ENCODE measurements at places on chromosomes 1 and 21.

DNA sequence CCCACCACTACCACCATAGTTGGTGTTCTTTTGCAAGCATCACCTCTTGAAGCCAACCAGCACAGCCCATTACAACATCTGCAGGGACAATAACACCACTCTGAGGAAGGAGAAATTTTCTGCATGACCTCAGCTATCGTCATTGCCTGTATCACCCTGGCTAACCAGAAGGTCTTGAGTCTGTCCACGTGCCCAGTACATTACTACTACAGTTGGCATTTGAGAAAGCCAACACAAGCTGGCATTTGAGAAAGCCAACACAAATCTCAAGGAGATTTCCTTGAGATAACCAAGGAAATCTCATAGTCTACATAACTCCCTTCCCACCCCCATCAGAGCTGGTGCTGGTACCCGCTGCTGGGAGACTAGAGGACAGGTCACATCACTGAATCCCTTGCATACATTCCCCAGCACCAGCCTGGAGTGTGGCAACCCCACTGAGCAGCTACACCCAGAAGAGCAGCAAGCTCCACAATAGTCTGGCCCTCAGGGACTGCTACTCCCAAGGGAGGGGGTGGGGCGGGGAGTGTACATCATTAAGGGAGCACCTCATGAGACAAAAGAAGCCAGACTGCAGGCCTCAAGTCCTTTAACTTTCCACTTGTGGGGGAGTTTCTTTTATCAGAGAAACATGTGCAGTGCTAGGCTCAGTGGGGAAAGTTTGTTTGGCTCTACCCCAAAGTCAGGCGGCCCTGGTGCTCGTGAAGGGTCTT is 46.0 kb upstream of the GUCA2A start:
- no peak for DNase-seq

DNA sequence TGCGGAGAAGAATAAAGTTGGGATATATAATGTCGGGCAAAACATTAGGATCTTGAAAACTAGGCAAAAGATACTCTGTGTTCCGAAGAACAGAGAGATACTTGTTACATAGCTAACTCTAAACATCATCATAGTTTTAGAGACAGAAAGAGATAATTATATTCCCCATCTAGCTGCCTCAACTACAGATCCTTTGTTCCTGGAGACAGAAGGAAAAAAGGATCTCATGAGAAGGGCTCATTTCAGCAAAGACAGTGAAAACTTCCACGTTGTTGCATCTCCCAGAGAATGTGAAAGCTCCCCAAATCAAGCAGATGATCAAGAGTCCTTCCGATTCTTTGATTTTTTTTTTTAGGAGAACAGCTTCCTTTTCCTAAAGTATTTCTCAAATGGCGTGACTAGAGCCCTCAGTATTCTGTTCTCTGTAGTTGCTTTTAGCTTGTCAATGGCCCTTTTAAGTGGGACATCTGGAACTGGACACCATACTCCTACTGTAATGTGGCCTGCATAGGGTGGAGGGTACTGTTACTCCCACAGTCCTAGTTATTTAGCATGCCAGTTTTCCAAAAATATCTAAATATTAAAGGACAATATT is 1048.2 kb downstream of the TTLL7 start:
- DNase-seq = peak; percentile 5

- DNase-seq = no peak
Measured at GRCh38 chr21:38810034-38810825, 4.5 kb downstream of the ETS2 start.

- no peak for DNase-seq
Measured at GRCh38 chr1:28905921-28906666, 8.3 kb upstream of the EPB41 start.

GRCh38 chr1:215568299-215568692 is 1.2 kb downstream of the KCTD3 start:
- peak; percentile 3 for DNase-seq

GRCh38 chr1:6235296-6235677 is 477 bp downstream of the ICMT start:
- DNase-seq = no peak

GRCh38 chr1:110515041-110515440 is 3.9 kb downstream of the KCNA10 start:
- no peak for DNase-seq

DNA sequence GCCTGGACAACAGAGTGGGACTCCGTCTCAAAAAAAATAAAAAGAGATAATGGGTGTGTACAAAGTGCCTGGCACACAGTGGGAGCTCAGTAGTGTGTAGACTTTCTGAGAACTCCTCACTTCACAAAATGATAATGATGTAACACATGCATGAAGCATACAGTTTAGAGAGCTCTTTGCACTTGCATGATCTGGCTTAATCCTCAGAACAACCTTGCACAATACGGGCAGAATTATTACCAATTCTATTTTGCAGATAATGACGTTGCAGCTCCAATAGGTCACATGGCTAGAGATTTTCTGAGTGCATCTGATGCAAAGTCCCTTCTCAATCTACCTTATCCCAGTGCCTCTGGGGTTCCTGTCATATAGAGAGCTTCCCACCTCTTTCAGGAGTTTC is 71.4 kb downstream of the CD247 start:
- DNase-seq = no peak

DNA sequence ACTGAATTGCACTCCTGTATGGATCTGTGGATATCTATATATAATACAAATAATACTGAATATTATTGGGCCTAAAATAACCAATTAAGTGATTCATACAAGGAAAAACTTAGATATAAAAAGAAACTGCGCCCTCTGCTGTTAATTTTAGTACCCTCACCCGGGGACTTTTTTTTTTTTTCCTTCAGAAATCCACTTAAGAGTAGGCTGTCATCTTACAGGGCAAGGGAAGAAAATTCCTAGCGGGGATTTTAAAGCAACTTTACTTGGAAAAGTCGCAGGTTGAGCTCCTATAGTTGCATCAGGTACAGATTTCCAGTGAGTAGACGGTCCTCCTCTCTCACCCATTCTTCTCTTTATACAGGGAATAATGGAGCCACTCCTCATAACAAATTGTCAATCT is 1.3 kb downstream of the NTNG1 start:
- no peak for DNase-seq

- DNase-seq = no peak
Measured at GRCh38 chr1:160222546-160222945, 17.4 kb downstream of the PEA15 start.

DNA sequence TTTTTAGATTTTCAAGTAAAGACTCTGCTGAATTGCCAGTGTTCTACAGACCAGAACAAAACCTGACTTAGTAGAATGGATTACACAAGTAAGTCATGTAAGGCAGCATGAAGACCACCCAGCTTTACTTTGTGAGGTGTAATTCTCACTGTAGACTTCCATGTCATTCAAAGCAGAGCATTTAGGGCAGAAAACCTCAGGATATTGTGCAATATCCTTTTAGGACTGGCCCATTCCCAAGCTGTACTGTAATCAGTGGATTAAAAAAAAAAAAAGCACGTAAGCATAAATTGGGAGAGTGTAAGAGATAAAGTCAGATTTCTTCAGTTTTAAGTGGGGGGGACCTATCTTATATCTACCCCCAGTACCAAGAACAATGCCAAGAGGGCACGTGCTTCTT is 380.5 kb upstream of the PRMT6 start:
- no peak for DNase-seq

DNA sequence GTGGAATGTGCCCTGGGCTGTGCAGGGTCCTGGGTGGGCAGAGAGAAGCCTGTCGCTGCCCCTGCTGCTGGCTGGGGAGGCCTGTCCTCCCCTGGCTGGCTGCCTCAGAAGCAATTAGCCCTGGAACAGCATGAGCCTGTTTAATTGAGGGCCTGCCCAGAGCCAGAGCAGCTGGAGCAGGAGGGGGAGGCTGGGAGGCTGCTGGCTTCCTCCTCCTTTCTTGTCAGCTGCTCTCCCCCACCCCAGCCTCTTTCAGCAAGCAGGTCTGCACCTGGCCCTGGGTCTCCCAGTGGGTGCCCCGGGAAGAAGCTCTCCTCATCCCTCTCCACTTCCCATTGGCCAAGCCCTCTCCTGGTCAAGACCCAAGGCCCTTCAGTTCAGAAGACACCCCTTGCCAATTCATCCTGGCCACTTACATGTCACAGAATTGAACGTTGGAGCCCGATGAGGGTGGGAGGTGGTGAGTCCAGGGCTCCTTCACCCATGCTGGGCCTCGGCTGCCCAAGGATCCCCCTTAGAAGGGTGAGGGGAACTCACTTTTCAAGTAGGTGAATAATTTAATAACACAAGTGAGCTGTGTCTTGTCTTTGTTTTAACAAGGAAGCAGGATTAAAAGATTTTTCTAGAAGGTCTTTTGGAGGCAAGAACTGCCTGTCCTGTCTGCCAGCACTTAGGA is 13.2 kb downstream of the AMPD2 start:
- DNase-seq = no peak

DNA sequence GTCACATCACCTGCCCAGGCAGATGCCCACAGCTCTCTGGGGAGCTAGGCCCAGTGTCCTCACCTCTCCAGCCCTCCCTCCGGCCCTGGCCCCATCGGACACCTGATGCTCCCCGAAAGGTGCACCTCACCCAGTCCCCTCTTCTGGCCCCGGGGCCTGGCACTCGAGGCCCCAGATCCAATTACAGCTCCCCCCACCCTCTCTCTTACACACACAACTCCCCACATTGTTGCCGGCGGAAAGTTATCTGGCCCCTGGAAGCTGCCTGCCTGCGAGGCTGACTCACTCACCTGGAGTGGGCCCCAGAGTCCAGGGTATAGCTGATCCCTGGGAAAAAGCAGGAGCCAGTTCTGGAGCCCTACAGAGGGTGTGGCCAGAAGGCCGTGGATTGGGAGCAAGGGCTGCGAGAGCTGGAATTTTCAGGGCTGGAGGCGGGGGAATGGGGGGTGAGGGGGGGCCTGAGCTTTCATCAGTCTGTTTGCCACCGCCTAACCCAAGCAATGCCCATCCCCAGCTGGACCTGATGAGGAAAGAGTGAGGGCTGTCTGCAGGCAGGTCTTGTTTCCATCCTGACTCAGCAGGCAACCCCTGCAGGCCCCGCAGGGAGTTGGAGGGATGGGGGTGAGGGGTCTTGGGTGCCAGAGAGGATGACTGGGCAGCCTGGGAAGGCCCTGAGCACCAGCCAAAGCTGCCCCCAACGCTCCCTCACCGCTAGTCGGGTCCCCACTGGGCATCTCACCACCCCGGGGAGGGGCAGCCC is 948 bp downstream of the FBXO2 start:
- no peak for DNase-seq

DNA sequence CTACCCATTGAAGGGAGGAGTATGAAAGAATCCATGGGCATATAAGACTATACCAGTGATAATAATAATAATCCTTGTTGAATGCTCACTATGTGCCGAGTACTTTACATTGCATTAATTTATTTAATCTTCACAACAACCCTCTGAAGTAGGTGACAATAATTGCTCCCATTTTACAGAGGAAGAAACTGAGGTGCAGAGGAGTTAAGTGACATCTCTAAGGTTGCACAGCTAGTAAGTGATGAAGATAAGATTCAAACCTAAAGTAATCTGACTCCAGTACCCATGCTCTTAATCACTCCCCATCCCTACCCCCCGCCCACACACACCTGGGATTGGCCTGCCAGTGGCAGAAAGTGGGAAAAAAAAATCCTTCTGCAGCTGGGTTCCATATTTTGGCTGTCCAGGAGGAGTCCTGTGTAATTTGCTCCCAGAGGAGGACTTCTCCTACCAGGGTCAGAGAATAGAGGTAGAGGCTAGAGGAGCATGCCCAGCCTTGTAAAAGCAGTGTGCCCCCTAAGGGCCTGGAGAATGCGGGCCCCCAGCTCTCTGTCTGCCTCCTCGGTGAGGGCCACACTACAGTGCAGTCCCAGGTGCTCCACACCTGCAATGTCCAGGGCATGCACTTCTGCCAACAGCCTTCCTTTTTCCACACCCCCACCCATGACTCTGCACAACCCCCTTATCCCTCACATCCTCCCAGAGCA is 57.8 kb downstream of the TMEM53 start:
- DNase-seq = no peak

- DNase-seq = no peak
Measured at GRCh38 chr1:161111527-161111926, 6.3 kb downstream of the PFDN2 start.

DNA sequence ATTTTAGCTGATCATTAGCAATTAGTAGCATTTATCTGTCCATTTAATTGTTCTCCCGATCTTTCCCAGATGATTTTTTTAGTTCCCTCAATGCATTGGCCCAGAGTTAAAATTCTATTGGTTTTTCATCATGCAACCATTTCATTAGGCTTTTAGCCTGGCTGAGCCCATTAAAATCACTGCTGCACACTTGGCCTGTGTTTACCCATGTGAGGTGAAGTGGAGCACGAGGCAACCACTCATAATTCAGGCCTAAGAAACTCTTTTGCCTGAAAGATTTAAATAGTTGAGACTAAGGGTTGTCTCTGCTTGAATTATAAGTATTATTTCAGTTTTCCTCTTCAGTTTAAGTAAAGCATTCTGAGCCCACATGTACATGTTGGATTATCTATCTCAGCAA is 889.0 kb upstream of the ADGRL4 start:
- DNase-seq = no peak

DNA sequence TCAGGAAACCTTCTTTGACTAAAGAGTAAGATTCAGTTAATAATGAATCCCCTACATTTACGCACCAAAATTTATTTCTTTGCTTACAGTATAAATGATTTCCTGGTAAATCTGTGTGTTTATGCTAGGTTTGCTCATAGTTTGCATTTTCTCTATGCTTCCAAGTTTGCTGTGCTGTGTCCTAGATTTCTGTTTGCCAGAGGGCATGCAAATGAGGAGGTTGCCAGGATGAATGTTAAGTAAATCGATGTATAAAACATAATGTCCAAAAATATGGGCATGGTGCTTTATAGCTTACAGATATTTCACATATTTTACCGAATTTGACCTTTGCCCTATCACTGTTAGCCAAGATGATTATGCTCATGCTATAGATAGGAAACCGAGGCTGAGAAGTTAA is 63.8 kb downstream of the TBX19 start:
- DNase-seq = no peak

DNA sequence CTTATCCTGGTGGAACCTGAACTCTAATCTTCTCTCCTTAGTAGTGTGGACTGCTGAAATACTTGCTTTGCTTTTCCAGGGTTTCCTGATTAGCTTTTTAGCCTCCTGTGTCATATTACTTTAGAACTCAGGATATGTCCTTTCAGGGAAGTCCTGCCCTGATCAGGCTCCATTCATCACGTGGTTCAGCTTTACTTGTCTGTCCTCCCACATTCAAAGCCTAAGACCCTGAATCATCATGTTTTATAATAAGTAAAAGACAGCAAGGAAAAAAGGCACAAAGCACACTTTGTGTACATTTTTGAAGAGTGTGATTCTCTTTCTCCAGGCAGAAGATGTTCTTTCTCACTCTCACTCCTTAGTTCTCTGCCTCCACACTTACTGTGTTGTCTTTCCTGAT is 70.6 kb downstream of the PATJ start:
- DNase-seq = no peak
